ENCODE measurements at places on chromosomes 12 and 14. TPM values are rescaled to one million over a fixed set of nuclear protein-coding genes. Genes with fewer than 3 reads are reported as not detected.
A peak's percentile ranks its signal among the peaks of the same experiment; 100 is the strongest.

DNA sequence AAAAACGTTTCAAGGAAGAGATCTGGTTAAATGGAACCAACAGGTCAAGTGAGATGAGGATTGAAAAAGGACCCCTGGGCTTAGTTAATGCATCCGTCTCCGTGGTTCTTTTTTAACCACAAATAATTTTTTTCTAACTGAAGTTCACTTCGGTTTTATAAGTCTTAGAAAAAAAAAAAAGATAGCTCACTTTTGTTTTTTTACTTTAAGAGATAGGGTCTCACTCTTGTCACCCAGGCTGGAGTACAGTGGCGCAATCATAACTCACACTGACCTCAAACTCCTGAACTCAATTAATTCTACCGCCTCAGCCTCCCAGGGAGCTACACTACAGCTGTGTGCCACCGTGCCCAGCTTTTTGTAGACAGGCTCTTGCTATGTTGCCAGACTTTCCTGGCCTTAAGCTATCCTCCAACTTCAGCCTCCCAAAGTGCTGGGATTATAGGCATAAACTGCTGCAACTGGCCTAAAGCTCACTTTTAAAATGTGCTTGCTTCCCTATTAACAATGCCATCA, 11.8 kb downstream of the HNRNPC start:
- H3K36me3 ChIP-seq = peaks cover 47% of the 10 kb centered on the region
- H3K4me3 ChIP-seq = peak overlapping the region; percentile 53
- H3K4me1 ChIP-seq = peaks cover 55% of the 10 kb centered on the region
- H3K27me3 ChIP-seq = no peaks in the 10 kb centered on the region
- H3K27ac ChIP-seq = peak overlapping the region; percentile 10

- no peak for DNase-seq
- H3K4me3 ChIP-seq = no peak overlapping the region
- peaks cover 10% of the 10 kb centered on the region for H3K36me3 ChIP-seq
- H3K4me1 ChIP-seq = peaks cover 12% of the 10 kb centered on the region
These were observed 23.7 kb upstream of the UBC start for GRCh38 chr12:124938108-124938507.

DNA sequence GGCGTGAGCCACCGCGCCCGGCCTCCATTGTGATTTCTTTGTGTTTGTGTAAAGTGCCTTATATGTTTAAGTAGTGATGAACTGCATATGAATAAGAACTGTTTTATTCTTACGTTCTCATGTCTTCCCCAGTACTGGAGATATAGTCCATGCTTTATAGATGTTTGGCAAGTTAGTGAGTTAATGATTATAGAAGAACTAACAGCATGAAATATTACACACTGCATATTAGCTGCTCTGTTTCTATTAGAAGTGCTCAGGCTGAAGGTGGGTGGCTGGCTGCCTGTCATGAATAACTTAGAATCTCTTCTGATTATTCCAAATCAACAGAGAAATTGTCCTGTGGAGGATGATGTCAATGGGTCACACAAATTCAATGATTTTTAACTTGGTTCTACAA, 709.4 kb downstream of the GALC start:
- no peaks in the 10 kb centered on the region for H3K27me3 ChIP-seq
- no peaks in the 10 kb centered on the region for H3K4me1 ChIP-seq
- H3K27ac ChIP-seq = no peak overlapping the region
- DNase-seq = no peak
- H3K4me3 ChIP-seq = no peak overlapping the region

Gene PSMC6
- total RNA-seq = 79.9 TPM

Gene FZD10
- not detected for total RNA-seq

Gene ADAM21
- total RNA-seq = not detected

Data from activated naive CD8-positive, alpha-beta T cell treated with anti-CD3 and anti-CD28 coated beads, Interleukin-2, amount 10 ng/mL, durations not matched to agents 7 days and 5 days (primary cell).